GF-D8 (cell line): ENCODE measurements at places on chromosomes 6 and 20.

- DNase-seq, result no peak
Measured at GRCh38 chr6:70657706-70658105, 10.0 kb upstream of the SMAP1 start.

DNA sequence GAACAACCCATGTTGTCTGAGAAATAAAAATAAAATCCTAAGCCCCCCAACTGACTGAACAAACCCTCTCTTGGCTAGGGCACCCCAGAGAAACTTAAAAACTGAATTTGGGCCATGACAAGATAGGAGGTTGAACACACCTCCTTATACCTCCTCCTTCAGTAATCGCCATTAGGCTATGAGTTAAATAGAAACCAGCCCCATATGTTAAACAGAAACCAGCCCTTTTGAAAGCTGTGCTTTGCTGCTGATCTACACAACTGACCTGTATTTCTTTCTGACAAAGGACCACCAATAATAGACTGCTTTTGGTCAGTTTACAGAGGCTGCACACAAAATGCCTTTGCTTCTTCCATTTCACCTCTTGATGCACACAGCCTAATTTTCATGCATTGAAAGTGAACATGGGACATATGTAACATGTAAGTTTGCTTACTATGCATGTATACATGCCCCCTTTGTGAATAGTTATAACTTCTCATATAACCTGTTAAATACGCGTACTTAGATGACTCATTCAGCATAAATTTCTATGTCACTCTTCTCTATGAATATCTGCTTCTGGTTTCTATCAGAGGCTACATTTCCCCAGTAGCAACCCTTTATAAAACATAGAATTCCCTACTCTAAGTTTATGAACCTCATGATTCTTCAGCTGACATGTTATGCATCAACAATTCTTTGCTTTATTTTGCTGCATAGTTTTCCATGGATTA is 462.9 kb downstream of the COL12A1 start:
- no peak for DNase-seq

DNA sequence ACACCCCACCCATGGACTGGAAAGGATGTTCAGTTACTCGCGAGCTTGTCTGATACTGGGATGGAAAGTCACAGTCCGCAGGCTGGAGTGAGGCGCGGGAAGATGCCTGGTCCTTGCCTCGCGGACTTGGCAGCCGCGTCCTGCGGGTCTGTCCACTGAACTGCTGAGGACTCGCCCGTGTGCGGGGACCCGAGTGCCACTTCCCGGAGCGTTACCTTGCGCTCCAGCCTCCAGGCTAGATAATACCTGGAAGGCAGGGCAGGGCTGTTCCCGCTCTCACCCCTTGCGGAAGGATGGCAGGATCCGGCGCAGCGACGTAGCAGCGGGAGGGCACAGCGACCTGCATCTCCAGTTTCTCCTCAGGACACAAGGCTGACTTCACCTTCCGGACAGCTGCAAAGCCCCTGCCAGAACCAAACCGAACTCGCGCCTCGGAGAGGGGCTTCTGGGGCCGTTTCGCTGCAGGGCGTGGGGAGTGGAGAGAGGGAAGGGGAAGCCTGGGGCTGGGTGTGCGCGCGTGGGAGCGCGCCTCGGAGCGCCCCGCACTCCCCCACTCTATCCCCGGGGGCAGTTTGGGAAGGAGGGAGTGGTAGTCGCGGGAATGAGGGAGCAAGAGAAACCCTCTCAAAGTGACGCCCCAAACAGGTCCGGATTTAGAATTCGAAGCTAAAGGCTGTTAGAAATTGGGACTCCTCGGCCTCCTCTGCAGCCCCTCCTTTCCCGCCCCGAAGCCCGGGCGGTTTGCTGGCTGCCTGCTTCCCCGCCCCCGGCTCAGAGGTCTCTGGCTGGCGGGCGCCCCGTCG is at the start of gene KCNQ5:
KCNQ5 (plus strand) TSS at position 774 of the 803 bp plus-strand sequence.
- DNase-seq, result no peak

DNA sequence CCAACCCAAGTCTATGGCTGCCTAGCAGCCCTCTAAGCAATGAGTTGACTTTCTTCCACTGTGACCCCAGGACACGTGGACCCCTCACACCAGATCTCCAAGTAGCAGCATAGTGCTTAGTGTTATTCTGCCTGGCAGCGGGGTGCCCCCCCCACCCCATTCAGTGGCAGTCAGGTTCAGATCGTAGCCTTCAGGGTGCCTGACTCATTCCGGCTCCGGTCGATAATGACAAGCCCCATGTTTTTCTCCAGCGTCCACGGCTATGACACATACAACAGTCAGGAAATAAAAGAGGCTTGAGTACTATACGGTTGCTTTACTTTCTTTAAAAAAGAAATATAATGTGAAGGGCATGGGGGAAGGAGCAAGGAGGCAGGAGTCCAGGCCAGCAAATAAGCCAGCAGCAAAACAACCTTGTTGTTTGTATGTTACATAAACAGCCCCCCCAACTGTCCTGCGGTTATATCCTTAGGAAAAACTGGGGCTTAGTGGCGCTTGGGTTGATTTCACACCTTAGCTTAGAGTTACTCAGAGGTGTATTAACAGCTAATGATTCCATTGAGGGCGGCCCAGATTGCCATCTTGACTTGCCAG is 23.1 kb downstream of the GNAS start:
- no peak for DNase-seq

DNA sequence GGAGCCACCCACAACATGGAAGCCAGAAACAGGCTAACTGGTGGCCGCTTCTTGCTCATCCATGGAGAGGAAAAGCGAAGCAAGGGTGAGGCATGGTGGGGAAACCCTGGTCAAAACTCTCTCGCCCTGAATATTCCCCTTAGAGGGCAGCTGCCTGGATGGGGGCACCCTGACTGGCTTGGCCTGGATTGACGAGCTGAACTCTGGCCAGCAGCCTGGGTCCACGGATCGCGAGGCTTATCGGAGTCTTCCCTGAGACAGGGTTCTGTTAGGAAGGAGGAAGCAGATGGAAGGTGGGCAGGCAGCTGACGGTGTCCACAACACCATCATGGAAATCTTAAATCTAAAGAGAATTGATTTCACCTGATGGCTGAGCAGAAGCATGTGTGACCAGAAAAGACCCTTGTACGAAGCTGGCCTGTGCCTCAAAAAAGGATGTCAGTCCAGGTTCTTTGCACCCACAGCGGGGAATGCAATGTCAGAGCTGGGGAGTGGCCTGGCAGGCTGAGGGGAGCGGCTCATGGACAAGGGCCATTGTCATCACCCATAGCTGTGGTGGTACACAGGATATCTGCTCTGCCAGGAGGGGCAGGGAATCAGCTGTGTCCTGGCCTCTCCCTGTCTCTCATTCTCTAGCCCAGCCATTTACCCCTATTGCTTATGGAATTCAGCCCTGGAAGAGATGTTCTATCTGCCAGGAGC is 109.4 kb upstream of the SNX9 start:
- no peak for DNase-seq

DNA sequence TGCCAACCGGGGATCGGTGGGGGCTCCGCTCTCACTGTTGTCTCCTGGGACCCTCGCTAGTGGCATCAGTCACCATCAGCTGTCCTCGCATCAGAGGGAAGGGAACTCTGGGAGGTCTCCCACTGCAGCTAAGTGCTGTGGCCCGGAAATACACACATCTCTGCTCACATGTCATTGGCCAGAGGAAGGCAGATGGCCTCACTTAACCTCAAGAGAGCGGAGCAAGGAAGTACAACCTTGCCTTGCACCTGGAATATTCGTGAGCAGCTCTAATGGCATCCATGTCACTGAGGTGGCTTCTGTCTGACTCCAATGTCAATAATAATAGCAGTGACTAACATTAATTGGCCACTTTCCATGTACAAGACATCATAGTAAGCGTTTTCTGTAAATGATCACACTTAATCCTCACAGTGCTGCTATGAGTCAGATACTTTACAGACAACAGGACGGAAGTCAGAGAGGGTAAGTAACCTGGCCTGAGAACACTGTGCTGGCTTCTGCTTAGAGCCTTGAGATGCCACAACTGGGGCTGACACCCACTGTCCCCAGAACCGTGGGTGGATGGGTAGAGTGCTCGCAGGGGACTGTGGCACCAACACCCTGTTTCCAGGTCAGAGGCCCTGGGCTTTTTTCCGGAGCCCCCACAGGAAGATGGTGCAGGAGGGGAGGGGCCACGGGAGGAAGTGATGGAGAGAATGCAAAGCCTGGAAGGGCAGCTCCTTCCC is 6.0 kb downstream of the LHFPL5 start:
- DNase-seq, result no peak

DNA sequence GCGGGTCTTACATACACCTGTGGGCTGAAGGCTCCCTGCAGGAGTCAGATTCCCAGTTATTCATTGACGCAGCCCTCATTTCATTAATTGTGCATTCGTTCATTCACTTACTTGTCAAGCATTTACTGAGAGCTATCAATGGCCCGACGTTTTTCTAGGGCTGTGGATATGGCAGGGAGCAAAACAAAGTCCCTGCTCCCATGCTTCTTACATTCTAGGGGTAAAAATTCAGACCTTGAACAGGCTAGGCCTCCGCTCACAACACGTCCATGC is 369 bp upstream of the NSFL1C start:
- DNase-seq, result no peak

DNA sequence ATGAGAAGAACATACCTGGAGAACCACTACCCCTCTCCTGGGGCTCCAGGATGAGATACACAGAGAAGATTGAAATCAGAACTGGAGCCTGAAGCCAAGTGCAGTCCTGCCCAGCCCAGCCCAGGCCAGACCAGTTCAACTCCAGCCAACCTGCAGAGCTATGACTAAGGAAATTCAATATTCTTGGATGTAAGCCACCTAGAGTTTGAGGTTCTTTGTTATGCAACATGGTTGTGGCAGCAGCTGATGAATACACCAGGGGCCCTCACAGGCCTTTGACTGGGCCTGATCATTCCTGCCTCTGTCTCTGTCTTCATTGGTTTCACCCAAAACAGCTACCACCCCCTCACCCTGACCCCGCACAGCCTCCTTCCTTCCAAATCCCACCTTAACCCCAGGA is 167.8 kb downstream of the LRFN2 start:
- DNase-seq, result no peak

DNA sequence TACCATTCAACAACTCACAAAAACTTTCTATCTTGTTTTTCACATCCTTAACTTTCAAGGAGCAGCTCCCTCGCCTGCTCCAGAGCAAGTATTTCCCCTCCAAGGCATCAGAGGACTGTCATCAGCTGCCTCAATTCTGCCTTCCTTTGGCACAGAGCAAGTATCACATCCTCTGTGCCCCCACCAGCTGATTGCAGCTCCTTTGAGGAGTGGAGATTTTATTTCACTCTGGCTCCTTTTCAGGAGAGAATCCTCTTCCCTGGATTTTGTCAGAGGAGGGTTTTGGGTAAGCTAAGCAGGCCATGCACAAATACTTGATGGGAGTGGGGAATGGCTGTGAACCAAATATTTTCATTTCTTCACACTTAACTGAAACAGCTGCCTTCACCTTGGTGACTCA is 610.5 kb upstream of the FLRT3 start:
- DNase-seq, result no peak

DNA sequence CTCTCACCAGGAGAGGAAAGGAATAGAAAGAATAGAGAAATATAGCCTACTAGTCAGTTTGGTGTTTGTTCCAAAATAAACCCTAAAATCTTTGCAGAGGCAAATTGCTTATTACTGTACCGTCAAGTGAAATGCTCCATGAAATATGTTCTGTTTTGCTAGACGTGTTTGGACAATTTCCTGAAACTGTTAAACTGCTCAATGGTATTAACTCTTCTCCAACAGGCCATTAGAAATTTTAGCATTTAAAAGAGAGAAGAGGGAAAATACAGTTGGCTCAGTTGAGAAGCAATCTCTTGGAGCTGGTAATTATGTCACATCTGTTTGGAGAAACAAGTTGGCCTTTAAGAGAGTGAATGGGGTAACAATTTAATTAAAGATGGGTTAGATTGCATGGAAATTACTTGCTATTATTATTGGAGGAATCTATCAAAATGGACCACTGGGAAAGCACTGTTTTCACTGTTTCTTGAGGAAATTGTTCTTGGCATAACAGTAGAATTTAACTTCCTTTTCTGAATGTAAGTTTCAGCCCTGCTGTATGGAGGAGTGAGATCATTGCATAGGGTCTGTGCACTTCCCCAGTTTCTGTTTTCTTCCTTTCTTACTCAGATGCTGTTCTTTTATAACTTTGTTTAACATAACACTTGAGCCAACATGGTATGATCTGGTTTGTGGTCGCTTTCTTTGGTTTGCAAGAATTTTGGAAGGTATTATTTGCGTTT is 373.6 kb downstream of the PLCB1 start:
- DNase-seq, result no peak

DNA sequence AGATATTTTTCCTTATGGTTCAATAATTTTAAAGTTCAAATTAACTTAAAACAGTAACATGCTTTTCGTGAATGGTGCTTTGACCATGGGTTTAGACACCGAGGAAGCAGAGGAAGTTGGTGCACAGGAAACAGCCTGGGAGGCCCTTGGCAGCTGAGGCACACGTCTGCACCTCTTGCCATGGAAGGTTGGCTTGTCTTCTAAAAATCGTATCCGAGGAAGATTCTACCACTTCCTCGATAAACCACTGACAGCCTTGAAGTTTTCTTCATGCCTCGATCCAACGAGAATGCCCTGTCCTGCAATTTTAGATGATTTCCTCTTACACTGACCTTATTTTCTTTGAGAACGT is 12.2 kb downstream of the DLL1 start:
- DNase-seq, result peak; percentile 51

- no peak for DNase-seq
Measured at GRCh38 chr6:34964564-34964963, 75.5 kb downstream of the ANKS1A start.

DNA sequence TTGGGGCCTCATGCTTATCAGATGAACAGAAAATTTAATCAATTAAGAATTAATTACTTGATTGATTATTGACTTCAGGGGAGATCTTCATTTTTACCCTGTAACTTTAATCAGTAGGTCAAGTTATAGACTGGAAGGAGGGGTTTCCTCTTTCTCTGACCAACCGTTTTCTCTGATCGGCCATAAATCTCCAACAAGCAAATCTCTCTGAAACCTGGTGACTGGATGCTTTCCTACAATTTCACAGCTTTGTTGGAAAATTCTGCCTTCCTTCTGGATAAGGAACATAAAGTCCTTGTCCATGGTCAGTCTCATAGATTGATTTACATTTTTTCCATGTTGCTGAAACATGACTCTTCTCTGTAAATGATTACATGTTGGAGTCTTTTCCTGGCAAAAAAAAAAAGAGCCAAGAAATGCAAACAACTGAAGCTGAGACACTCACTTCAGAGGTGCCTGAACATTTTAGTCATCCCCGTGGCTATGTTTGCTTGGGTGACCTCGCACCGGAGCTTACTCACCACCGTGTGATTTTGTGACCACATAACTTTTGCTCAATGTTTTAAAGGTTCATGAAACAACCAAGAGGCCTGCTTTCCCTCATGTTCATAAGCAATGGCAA is 31.0 kb downstream of the IRF4 start:
- no peak for DNase-seq
